ENCODE measurements at places on chromosomes 3 and 15.

DNA sequence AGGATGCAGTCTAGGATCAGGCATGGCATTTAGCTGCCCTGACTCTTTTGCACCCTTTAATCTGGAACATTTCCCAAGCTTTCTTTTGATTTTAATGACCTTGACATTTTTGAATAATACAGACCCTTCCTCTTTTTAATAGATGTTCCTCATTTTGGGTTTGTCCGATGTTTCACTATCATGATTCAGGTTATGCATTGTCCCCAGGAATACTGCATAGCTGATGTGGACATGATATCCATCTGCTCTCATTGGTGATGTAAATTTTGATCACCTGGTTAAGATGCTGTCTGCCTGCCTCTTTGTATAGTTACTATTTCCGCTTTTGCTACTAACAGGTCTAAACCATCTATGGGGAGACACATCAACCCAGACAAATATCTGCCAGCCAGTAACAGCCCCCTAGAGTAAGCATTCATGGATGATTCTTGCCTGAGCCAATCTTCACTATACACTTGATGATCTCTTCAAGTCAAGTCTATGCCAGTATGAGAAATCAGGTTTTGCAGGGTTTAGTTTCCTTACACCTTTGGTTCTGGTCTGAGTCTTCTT lies 50.6 kb upstream of the ULK4 start:
- DNase-seq = no peak

DNA sequence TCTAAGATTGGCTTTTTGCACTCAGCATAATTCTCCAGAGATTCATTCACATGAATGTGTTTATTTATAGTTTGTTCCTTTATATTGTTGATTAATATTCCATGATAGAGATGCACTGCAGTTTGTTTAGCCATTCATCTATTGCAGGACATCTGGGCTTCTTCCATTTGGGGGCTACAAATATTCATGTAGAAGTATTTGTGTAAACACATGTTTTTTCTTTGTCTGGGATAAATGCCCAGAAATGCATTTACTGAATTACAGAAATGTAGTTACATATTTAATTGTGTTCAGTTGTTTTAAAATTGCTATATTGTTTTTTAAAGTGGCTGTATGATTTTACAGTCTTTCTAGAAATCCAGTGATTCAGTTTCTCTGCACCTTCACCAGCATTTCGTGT lies 635.0 kb downstream of the ZIC1 start:
- no peak for DNase-seq

DNA sequence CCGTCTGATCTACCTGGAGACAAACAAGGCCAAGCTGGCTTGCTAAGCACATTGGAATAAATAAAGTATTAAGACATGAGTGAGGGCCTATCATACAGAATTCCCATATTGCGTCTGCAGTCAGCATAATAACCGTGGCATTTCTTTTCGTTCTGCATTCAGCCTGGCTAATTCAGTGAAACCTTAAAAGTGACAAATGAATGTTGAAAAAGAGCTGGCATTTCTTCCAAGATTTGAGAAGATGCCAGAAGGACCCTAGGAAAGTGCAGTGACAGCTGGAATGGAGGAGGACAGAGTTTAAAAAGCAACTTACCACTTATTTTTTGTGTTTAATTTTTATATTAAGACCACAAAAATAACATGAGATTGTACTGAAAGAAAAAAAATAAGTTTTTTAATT lies 67.1 kb downstream of the SUCLG2 start:
- DNase-seq = no peak

GRCh38 chr3:156189927-156190326 lies 69.5 kb downstream of the KCNAB1 start:
- no peak for DNase-seq

- DNase-seq = no peak
Observed at GRCh38 chr3:37053337-37053736, 60.0 kb downstream of the MLH1 start.

GRCh38 chr3:140630366-140630765 lies 47.5 kb upstream of the TRIM42 start:
- no peak for DNase-seq

DNA sequence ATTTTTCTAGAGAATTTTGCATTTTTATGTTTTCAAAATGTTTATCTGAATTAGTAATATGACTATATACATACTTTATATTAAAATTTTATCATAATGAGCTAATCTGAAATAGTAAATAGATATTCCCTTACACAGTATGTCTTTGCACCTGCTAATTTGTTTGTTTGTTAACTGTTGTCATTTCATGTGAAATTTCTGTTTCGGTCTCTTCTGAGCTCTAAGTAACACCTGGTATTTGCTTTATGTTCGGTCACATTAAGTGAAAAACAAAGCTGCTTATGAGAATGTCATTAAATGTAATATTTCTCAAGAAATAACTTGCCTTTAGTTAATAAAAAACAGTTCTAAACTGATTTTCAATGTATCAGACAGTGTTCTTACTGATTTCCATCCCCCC lies 61.1 kb downstream of the FNDC3B start:
- DNase-seq = no peak

DNA sequence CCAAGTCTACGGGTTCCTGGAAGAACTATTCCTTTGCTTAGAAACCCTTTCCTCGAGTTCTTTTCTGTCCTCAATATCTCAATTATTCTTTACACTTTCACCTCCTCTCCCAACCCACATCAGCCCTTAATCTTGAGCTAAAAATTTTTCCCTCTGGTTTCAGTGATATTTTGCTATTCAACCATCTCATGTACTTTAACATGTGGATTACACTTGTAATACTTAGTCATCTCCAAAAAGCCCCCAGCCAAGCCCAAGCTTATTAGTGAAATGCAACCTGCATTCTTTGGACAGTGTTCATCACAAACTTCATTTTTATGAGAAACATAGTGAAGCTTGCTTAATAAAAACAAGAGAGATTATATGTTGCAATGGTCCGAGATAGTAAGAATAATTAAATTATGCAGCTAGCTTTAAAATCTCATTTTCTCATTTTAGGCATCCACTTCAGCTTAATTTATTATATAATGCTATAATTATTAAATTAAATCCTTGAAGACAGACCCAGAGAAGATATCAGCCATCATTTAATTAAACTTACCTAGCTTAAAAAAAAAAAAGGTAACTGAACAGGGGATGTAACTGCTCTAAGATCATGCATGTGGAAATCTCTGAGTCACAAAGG lies 534.5 kb upstream of the TBL1XR1 start:
- no peak for DNase-seq

DNA sequence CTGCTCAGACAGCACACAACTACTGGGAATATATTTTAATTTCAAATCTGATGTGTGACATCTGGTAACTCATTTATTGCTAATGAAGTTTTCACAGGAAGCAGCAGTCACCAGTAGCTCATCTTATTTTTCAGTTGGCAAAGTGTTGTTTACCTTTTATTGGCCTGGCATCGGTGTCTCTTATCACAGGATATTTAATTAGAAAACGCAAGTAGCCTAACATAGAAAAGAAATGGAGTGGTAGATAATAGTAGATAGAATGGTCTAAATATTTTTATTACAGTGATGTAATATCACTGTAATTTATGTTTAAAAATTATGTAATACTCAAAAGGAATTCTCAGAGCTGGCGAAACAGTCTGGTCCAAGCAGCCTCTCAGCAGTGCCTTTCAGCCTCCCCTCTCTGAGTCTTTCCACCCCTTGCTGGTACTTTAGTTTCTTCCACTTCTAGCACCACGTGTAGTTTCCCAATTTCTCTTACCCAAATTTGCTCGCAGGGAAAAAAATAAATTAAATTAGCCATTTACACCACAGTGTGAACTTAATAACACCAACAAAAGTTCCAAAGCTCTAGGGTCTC lies 31.9 kb downstream of the AGTR1 start:
- no peak for DNase-seq

DNA sequence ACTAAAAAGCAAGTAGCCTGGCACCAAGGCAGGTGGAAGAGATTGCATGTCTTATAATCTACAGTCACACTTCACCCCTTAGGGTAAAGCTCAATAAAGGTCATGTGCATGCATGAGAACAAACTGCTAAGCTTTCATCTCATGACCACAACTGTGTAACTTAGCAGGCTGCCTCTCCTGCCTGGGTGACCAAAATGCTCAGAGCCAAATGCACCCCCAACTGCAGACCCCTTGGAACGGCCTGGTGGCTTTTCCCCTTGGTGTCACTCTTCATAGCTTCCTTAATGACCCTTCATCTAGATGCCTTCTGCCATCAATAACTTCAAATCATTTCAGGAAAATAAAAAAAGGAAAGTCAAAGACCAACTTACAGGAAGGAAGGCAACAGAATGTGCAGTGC lies 88.1 kb downstream of the ADAMTS17 start:
- no peak for DNase-seq

DNA sequence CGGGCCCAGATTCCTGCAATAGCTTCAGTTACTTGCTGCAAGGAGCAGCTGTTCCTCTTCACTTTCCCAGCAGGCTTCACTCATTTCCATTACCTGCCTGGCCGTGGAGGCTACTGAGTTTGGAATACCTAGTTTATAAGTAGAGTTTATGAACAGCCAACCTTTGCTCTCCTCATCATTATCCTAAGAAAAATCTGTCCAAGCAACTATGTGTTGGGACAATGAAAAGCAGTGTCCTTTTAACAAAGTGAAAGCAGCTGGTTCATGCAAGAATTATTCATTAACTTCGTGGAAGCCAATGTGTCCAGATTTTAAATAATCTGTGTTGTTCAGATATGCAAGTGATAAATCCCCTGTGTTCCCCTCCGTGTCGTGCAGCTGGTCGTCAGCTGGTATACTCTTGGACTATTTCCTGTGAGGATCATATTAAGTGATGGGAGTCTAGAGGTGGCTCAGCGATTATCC lies 39.3 kb upstream of the SSR3 start:
- no peak for DNase-seq

DNA sequence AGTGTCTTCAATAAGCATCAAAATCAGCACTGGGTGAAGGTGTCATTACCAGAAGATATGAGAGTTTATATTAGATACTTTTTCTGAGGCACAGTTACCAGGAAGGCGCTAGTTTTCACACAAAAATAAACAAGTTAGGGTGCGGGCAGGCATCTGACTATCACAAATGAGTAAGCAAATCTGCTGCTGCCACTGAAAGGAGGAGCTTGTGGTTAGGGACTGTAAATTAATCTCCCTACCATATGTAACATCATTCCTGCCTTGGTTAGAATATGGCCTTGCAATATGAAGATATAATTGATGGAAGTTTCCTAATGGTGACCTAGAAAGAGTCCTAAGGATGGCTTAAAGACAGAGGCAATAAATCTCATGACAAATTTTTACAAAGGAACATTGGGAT lies 19.5 kb upstream of the EID1 start:
- no peak for DNase-seq

DNA sequence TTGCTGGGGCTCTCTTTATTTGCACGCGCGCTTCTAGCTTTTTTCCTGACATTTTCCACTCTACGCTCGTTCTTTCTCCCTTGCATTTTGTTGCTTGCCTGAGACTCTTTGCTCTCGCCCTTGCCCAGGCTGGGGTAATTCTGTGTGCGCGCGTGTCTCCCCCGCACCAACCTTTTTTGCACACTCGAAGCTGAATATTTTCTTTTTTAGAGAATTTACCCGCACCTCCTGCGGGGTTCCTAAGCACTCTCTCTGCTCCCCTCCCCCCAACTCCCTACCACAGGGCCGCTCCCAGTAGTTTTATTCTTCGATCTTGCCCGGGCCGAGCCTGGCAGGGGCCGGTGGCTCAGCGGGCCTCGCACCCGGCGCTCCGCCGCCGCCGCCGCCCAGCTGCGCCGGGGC lies 732 bp downstream of the FAM43A start:
- no peak for DNase-seq

DNA sequence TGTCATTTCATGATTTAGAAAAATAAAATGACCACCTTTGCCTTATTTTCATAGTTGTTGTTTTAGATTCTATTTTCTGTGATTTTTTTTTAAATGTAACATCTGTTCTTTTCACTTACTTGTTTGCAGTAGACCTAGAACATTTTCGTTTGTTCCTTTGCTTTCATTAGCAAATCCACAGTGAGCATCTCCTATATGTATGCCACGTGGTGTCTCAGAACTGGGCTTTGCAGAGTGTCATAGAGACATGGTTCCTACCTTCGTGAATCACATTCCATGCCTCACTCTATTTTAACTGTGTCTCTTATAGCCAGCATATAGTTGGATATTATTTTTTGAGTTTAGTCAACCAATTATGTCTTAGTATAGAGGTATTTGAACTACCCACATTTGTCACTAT lies 118.2 kb downstream of the KLF13 start:
- no peak for DNase-seq

GRCh38 chr3:197001106-197001971 lies 28.3 kb downstream of the MELTF start:
- no peak for DNase-seq

GRCh38 chr3:134464689-134465365 lies 21.0 kb downstream of the ANAPC13 start:
- peak; percentile 80 for DNase-seq

- peak; percentile 63 for DNase-seq
Observed at GRCh38 chr15:83698294-83698693, 44.4 kb downstream of the ADAMTSL3 start.

GRCh38 chr15:100810229-100810628 lies 69.4 kb upstream of the ALDH1A3 start:
- no peak for DNase-seq

- DNase-seq = no peak
Observed at GRCh38 chr3:71064956-71065763, 518.4 kb downstream of the FOXP1 start.

DNA sequence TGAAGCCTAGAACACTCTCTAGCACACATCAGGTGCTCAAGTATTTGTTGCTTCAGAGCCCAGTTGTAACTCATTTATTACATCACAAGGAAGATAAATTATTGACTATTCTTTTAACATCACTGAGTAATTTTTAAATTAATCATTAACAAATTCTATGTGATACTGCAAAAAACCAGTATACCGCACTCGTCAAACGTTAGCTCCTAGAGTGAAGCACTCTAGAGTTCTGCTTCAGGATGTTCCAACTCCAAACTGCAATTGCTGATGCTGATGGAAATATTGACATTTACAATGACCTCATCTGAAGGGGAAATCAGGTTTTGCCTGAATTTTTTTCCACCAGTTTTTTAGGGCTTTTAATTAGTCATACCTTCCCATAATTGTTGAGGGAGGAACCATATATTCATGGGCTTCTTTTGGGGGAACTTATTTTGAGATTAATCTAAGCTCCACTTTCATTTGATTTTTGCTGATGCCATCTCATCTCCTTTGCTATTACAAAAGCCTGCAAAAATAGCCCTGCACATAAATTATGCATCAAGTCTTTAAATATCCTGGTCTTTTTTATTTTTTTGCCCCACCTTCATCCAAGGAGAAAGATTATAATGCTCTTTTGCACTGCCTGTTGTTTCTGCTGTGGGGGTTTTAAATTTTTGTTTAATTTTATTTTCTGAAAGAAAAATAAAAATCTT lies 123.0 kb upstream of the STAC start:
- DNase-seq = no peak

- DNase-seq = no peak
Observed at GRCh38 chr3:168693870-168694269, 598.1 kb upstream of the GOLIM4 start.

GRCh38 chr3:137760341-137761098 lies 3.6 kb upstream of the SOX14 start:
- DNase-seq = no peak

GRCh38 chr15:40130799-40131502 lies 22.3 kb upstream of the BMF start:
- DNase-seq = no peak

- peak; percentile 92 for DNase-seq
Observed at GRCh38 chr15:63277038-63277892, at the start of gene APH1B. Gene APH1B, plus strand, starts transcription at chr15:63277605. Its CDS starts 19 bp downstream, at chr15:63277624.

- DNase-seq = no peak
Observed at GRCh38 chr3:11001020-11001657, 8.6 kb downstream of the SLC6A1 start.

Measured in femur (tissue), 1 donor.